CD8-positive, alpha-beta T cell (primary cell): ENCODE measurements at places on chromosomes 4 and X.

DNA sequence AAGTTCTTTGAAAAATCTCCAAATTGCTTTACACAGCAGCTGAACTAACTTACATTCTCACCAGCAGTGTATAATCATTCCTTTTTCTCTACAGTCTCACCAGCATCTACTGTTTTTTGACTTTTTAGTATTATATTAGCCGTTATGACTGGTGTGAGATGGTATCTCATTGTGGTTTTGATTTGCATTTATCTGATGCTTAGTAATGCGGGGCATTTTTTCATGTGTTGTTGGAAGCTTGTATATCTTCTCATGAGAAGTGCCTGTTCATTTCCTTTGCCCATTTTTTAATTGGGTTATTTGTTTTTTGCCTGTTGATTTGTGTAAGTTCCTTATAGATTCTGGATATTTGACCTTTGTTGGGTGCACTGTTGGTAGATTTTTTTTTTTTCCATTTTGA lies 931.7 kb downstream of the CENPC start:
- DNase-seq = no peak

- no peak for DNase-seq
Observed at GRCh38 chrX:114798907-114799306, 215.0 kb downstream of the HTR2C start.

DNA sequence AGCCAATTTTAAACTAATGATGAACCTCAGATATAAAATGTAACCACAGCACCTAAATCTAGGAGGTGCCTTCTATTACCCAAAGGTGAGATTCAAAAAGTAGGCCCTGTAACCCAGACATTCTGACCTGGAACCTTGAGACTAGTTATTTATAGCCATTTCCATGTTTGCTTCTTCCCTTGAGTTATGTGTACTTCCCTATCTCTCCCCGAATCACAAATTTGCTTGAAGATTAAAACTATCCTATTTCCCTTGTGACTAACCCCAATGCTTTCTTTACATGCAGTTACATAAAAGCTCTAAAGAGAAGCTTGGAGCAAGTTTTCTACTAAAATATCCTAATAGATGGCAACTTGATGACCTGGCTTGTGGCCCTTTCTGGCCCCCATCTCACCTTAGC lies 32.6 kb upstream of the S100G start:
- no peak for DNase-seq

GRCh38 chrX:110015032-110015431 lies 12.1 kb downstream of the TMEM164 start:
- DNase-seq = no peak

GRCh38 chrX:136021160-136021559 lies 35.9 kb downstream of the SLC9A6 start:
- DNase-seq = no peak
